ENCODE measurements at places on chromosomes 2 and 18.

DNA sequence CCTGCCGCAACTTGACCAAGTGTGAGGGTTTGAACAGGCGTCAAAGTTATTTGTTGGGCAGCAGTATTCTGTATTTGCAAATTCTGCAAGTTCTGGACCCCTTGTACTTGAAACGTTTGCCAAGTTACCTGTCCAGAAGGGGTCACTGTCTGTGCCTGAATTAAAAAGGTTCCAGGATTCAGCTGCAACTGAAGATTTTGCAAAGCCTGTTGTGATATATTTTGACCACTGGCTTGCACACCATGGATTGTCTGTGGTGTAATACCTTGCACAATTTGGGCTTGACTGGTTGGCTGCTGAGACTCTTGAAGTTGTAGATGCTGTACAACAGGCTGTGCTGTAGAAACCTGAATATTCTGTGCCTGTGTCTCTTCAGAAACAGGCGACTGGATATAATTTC is 10.2 kb downstream of the SP3 start:
- DNase-seq = no peak

DNA sequence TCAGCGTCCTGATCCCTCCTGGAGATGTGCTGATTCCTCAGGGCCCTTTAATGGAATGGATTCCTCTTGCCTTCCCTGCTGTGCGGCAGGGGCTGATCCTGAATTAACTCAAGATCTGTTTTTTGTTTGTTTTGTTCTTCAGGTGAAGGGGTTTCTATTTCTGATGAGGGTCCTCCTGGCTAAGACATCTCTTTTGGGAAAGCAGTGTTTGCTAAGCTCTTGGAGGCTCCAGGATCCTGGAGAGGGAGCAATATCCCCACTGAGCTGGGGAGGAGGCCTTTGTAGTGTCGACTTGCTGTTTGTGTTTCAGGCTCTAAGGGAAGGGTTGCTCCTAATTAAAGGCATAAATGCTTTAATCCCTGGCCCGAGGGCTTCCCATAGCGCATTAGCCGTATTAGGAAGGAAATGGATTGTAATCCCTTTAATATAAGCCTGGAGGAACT is 65.3 kb upstream of the FOXI3 start:
- DNase-seq = no peak

DNA sequence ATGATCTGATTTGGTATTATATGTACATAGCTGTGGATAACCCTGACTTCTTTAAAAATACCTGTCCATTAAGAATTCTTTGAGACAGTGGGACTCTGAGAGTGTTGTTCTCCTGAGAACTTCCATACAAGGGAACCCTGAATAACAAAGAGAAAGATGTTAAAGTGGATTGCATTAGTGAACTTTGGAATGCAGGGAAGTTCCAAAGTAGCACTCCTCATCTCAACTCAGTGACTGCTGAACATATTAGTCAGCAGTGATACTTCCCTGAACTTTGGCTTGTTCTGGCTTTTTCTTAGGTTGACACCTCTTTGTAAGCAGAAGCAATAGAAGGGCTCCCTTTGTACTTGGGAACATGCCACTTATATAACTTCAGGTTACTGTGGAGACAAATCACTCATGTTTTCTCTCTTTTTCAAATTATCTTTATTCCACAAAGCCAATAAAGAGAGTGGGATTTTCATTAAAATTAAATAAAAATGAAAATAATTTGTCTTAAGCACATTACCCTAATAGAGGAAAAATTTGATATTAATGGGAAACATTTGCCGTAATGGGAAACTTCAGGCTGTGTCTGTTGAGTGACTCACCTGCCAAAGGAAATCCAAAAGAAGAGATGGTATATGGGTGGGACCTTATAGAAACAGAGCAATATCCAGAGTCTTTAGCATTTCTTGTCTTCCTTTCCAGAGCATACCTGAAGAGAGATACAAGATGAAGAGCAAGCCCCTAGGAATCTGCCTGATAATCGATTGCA is 33.3 kb downstream of the CFLAR start:
- peak; percentile 78 for DNase-seq

DNA sequence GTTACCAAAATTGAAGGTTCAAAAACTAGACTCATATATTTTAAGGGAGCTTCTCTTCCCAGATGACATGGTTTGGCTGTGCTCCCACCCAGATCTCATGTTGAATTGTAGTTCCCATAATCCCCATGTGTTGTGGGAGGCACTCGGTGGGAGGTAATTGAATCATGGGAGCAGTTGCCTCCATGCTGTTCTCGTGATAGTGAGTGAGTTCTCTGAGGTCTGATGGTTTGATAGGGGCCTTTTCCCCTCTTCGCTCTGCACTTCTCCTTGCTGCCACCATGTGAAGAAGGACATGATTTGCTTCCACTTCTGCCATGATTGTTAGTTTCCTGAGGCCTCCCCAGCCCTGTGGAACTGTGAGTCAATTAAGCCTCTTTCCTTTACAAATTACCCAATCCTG is 140.1 kb downstream of the MAIP1 start:
- no peak for DNase-seq

- DNase-seq = no peak
These were observed 7.6 kb downstream of the GPR17 start for GRCh38 chr2:127653421-127654083.

- no peak for DNase-seq
These were observed 13.6 kb downstream of the DHRS9 start for GRCh38 chr2:169082995-169083394.

- DNase-seq = no peak
These were observed 38.2 kb downstream of the SLC66A2 start for GRCh38 chr18:79912994-79913831.

DNA sequence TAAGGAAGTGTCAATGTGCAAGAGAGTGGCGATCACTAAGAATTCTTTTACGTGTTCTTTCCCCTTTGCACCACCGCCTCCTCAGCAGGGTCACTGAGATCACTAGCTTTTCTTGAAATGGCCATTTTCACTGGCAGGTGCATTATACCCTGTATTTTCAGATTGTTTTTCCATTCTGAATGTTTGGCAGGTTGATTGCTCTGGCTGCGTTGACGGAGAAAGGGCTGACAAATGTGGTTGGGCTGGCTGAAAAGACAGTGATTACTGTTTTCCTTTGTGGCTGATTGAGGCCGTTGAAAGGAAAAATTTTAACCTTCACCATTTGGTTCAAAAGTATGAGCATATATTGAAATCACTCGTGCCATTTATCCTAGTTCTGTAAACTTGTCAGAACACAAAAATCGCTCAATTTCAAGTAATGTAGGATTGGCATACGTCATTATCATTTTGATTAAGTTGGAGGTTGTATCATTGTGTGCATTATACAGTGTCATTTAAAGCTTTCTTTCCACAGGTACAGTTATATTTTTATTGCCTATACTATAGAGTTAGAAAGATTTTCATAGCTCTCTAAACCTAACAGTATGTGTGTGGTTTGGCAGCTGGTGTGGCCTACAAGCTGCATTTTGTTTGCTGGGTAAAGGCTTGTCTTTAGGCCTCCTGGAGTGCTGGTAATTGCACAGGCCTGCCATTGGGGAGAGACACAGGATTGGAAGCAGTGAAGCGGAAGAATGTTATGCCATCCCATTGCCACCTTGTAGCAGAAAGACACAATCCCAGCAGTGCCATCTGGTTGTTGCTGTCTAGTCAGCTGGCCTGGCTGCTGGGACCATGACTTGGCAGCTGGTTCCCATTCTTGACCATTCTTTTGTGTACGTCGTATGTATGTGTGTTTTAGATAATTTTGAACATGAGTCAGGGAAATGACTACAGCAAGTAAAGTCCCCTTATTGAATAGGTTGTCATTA is 36.7 kb downstream of the DYNC1I2 start:
- no peak for DNase-seq

DNA sequence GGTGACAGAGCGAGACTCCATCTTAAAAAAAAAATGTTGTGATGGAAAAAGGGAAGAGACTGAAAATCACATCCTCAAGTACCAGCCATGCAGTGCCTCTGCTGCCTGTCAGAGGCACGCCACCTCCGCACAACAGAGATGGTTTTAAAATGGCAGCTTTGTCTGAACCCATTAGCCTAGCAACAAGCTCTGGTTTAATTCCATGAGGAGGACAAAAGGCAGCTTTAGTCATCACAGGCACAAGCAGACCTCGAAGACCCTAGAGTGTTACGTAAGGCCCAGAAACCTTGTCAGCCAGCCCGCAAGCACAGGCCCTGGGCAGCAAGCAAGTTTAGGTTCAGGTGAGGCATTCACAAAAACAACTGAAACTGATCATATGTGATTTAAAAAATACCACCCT is 10.4 kb downstream of the LCT start:
- no peak for DNase-seq

DNA sequence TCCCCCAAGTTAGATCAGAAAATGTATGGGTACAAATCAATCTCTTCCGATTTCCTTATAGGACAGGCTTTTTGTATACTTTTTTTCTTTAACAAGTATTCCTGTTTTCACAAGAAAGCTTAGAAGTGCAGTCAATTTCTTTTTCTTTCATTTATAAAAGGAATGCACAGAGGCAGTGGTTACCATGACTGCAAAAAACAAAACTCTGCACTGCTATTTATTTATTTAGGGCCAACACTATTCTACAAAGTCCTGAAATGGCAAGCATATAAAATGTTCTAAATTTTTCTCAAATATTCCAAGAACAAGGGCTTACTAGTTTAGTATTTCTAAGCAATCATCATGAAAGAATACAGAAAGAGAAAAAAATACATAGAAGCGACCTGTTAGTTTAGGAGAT is 22.2 kb downstream of the ATAD2B start:
- DNase-seq = no peak

DNA sequence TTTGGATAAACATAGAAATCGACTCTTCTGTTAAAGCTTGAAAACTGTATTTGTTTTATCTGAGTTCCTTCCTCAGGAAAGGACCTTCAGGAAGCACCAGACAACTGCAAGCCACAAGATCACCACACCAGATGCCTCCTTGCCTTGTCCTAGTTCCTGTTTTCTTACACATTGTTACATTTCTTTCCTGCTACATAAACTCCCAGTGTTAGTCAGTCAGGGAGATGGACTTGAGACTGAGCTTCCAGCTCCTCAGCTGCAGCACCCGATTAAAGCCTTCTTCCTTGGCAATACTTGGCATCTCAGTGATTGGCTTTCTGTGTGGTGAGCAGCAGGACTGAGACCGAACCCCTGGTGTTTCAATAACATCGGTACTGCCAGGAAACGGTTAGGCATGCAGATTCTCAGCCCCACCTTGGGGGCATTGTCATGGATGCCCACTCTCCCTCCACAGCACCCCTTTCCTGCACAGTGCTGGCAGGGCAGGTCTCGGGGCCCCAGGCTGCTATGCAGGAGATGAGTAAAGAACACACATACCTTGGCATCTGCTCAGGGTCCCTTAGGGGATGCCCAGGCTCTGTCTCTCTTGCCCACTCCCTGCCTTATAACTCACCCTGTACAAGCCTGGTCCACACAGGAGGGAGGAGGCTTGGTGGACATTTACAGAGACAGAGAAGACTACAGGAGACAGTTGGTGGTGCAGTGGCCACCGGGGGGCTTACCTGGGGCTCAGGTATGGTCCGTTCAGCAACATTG is 32.6 kb downstream of the ANKMY1 start:
- no peak for DNase-seq

DNA sequence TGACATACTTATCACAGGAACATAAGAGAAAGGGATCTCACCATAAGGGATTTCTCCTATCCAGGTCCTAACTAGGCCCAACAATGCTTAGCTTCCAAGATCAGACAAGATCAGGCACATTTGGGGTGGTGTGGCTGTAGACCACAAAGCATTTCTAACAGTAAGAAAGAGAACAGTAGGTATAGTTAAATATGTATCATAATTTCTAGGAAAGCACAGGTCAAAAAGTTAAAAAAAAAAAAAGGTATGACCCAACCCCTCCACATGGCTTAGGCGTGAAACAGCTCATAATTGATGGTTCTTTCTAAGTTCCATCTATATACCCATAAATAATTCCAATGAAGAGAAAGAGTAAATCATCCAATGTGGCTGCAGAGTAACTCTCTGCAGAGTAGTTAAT is 6.9 kb downstream of the PRKD3 start:
- no peak for DNase-seq

DNA sequence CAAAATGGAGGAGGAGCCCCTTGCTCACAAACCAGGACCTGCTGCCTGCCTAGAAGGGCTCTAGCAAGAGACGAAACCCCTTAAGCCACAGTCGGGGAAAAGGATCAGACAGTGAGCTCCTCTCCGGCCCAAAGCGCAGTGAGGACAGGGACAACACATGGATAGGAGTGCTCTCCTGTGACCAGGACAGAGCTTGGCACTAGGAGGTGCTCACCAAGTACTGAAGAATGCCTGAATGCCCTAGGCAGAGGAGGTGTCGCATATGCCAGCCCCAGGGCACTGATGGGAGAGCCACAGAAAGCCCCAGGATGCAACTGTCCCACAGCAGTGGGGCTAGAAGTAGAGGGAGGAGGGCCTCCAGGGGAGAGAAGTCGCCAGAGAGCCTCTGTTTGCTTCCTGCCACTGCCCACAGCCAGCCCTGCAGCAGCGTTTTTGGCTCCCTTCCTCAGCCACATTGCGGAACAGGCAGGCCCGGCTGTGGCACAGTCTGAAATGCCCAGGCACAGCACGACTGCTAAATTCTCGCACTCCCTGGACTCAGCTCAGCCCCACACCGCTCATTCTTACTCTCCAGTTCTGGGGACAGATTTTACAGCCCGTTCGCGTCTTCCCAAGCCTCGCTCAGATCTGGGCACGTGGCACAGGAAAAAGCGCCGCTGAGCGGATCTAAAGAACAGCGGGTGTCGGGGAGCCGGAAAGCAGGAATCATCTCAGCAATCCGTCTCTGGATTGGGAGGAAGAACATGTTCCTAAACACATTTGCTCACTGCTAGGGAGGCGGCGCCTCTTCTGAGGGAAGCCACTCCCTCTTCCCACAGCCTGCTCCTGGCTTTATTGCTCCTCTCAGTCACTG is 98.7 kb upstream of the POU3F3 start:
- no peak for DNase-seq

GRCh38 chr2:10120877-10121574 is 1.5 kb upstream of the RRM2 start:
- peak; percentile 25 for DNase-seq
